ACHN (cell line): ENCODE measurements at places on chromosomes 3 and 15.

- no peak for DNase-seq
These were observed 50.0 kb downstream of the CYP19A1 start for GRCh38 chr15:51288143-51289065.

DNA sequence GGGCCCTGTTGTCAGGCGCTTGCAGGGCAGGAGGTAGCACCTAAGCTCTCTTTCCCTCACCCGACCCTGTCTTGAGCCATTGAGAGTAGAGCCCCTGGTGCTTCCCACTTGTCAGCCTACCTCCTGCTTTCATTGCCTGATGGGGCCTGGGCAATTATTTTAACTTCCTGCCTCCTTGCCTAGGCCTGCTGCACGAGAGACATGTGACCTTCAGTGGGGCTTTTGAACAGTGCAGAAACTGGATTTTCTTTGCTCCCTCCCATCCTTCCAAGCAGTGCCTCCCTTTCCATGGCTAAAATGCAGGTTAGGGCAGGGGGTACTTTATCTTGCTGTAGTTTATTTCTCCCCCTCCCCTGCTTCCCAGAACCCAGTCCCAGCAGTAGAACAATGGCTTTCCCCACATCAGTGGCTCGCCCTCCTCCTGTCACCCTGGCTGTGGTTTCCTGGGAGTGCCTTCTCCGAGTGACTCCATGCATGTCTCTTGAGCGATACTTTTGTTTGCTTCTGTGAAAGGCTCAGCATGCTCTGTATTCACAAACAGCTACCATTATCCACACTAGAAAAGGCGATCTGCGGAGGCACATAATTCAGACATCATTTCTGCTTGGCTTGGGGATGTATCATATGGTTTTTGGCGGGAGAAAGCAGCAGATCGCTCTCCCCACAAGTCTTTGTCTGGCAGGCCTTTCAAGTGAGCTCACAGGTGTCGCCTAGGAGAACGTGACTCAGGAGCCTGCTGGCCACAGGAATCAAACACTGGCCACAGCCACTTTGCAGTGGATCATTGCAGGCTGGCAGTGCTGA is 24.1 kb downstream of the PDIA5 start:
- DNase-seq, result no peak

GRCh38 chr3:177705976-177706823 is 508.9 kb upstream of the TBL1XR1 start:
- no peak for DNase-seq

- no peak for DNase-seq
These were observed 12.0 kb downstream of the TMED3 start for GRCh38 chr15:79322945-79323344.

GRCh38 chr15:40175160-40175559 is 14.3 kb downstream of the BUB1B start:
- DNase-seq, result no peak

DNA sequence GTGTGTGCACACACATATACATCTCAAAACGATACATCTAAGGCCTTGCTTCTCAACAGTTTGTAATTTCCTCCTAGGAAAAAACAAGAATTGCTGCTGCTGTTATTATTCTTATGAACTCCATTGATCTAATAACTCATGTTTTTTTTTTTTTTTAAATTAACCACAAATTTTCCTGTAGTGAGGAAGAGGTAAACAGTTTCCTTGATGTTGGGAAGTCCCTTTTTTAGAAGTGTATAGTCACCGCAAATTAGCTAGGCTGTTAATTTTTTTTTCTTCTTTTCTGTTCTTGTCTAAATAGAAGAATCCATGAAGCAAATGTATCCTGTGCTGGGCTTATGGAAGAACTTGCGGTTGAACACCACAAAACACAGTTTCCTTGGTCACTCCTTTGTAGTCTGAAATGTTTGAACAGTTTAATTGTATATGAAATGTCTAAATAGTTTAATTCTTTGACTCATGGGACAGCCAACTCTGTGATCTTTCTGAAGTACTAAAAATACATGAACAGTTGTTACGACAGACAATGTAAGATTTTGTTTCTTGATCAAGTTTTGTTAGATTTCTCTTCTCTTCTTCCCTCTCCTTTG is 64.5 kb downstream of the MITF start:
- no peak for DNase-seq

DNA sequence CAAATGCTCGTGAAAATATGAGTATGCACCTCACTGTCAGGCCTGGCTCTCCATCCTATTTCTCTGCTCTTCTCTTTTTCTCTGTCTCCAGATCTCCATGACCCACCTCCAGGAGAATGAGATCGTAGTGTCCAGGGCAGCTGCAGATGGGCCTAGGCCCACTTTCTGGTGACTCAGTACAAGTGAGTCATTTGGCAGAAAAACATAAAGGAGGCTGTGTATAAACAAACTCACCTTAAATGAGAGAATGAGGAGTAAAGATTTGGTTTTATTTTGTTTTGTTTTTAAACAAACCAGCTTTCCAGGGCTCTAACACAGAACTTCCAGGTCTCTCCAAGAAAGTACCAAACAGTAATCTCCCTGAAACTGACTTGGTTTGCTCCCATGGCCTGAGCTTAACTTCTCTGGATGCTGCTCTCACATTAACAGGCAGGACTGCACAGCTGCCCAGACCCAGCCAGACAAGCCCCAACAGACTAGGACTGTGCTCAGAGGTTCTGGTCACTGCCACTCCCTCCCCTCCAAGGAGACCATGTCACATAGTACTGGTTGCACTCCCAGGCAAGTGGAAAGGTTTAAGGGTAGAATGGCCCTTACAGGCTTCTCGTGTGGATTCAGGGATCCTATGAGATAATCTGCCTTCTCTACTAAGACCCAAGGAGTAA is 1.5 kb upstream of the HEG1 start:
- DNase-seq, result peak; percentile 59

GRCh38 chr15:52529341-52529924 is 753 bp upstream of the MYO5A start:
- no peak for DNase-seq

- DNase-seq, result no peak
These were observed 124.9 kb upstream of the TLE3 start for GRCh38 chr15:70222606-70223005.

DNA sequence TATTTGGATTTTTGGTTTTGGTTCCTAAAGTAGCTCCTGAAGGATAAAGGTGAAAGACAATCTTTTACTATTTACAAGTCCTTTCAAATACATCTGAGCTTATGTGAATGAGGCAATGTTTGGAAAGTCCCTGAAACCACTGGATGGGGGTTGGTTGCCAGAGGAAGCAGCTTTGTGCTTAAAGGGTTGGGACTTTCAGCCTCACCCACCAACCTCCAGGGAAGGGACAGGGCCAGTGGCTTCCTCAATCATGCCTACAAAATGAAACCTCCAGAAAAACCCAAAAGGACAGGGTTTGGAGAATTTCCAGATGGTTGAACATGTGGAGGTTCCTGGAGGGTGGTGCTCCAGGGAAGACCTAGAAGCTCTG is 20.9 kb upstream of the ABHD17C start:
- no peak for DNase-seq

DNA sequence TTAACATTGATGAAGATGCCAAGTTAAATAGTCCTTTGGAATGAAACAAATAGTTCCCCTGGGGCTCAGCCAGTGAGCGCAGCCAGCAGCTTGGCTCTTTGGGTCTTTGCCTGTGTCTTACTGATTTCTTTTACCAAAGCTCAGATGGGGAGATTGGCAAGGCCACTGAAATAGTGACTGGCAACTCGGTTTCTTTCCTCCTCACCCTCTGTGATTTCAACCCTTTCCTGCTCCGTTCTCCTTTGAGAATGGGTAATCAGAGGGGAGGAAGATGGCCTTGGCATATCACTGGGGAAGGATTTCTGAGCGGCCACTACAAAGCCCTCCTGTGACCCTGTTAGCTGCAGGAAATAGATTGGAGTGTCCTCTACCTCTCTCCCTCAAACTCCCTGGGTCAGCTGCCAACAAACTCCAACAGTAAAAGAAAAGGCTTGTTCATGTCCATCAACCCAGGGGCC is 337.1 kb upstream of the LRRFIP2 start:
- DNase-seq, result no peak

GRCh38 chr15:66884661-66885237 is 180.7 kb upstream of the SMAD3 start:
- no peak for DNase-seq

GRCh38 chr15:34708422-34708821 is 46.4 kb downstream of the GJD2 start:
- peak; percentile 24 for DNase-seq

- DNase-seq, result no peak
These were observed 827.1 kb downstream of the PLOD2 start for GRCh38 chr3:145333931-145334330.

GRCh38 chr3:52670621-52671521 is 14.8 kb downstream of the PBRM1 start:
- DNase-seq, result peak; percentile 98

GRCh38 chr3:192947421-192947820 is 29.8 kb upstream of the MB21D2 start:
- no peak for DNase-seq

- DNase-seq, result no peak
These were observed 57.4 kb downstream of the SERP1 start for GRCh38 chr3:150488867-150489266.

DNA sequence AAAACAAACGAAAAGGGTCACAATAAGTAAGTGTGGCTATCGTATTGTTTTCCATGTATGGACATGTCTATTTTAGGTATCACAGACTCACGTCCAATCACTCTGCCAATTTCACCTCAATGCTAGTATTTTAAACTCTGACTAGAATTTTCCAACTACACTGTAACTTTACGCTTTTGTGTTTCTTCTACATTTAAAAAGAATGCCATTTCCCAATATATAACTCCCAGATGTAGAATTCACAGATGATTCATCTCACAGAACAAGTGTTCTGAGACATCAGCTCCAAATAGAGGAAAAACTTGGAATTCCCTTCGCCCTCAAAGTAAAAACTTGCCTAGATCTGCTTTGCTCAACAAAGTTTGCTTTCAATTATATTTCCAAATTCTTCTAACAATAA is 14.2 kb downstream of the LRIG1 start:
- DNase-seq, result no peak

DNA sequence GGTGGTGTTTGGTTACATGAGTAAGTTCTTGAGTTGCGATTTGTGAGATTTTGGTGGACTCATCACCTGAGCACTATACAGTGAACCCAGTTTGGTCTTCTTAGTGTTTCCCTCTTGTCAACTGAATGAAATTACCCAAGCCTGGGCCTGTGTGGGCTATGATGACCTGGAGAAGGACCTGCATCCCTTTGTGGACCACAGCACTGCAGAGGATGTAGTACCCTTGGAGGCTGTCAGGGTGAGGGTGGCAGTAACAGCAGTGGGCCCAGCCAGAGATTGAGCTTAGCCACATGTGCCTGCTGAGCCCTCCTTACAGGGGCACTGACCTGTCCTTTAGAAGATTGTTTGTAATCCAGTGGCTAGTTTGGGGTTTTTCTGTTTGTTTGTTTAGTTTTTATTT is 250.1 kb upstream of the TRIM42 start:
- no peak for DNase-seq

- DNase-seq, result no peak
These were observed 1.8 kb upstream of the TGFBR2 start for GRCh38 chr3:30604558-30604957.

GRCh38 chr3:123104550-123104949 is 37.7 kb downstream of the PDIA5 start:
- peak; percentile 16 for DNase-seq

- DNase-seq, result no peak
These were observed 8.9 kb upstream of the PRKCD start for GRCh38 chr3:53151870-53152660.

GRCh38 chr3:173065543-173065981 is 75.5 kb downstream of the SPATA16 start:
- no peak for DNase-seq

- peak; percentile 22 for DNase-seq
These were observed 60.6 kb upstream of the GYG1 start for GRCh38 chr3:148930752-148931151.
